Stimulated activated CD4-positive, alpha-beta T cell treated with anti-CD3 and anti-CD28 coated beads, Interleukin-4, amount 100 ng/mL, for 48 hours (primary cell): ENCODE measurements at places on chromosomes 12 and 14.

DNA sequence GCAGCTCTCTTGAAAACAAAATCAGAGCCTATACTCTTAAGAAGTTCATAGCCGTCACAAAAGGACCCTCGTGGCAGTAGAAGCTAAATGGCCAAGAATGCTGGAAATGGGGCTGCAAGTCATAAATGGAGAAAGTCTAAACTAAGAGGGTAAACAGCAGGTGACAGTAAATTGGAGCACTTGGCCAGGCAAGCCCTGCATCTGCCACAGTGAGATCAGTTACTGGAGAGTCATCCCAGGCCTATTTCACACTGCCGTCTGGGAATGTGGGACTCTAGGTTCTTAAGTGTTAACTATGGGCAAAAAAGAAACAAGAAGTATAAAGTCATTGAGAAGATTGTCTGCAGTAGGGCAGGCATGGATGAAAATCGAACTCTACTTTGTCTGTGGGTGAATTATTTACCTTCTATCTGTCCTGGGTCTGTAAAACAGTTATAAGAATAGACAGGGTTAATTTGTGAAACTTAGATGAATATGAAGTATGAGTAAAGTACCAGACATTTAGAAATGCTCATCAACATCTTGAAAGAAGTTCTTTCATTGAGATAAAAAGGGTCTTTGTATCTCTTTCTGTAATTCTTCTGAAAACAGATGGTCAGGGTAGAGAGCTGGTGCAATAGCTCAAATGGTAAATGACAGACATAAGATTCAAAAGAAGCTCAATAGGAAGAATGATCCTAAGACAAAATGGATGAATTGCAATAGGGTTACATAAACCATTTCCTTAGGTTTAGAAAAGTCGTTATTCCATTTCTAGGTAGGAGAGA lies 792.5 kb downstream of the DIO2 start:
- no peak for DNase-seq

DNA sequence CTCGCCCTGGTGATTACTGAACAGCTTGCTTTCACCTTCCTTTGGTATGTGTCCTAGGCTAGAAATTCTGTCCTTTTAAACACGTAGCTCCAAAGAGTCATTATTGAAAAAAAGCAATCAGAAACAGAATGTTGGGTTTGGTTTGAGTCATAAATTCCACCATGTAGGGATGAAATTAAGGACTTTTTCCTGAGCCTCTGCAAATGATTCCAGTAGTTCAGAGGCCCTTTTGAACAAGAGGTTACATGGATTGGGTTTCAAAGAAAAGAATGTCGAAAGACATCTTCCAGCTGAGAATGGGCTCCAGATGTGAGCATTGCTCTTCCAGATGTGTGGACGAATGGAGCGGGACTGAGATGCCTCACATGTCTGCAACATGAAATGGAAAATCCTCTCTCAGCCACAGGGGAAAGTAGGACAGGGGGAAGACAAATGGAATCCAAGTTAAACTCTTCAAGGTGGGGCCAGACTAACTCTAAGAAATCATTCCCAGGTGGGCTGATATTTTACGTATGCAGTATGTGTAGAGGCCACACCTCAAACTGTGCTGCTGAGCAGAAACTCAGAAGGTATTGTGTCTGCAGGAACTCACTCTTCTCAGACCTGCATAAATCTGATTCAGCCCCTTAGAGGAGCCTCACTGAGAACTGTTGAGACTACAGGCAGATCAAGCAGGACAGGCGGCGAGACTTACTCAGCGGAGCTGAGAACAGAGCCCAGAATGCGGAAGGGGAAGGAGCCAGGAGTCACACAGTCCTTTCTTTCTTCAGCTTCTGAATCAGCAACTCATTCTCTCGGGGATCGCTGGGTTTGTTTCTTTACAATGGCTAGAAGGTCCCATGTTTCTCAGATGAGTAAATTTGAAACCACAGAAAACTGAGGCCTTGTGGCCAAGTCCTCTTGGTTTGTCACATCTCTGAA lies 23.3 kb upstream of the EMP1 start:
- peak; percentile 11 for DNase-seq

DNA sequence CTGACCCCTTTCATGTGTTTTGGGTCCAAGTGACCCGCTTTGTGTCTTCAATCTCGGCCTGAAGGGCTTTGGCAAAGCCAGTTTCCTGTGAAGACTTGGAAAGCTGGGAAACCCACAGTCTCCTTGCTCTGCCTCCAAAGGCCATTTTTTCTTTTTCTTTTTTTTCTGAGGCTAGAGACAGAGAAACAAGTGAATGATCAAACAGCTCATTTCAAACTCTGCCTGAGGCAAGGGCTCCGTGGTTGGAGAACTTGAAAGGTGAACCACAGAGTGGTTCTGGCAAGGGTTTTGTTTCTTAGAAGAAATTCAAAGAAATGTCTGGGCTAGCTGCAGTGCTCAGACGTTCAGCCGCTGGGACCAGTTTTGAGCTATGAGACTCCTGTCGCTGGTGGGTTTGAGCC lies 62.7 kb downstream of the ERH start:
- no peak for DNase-seq

DNA sequence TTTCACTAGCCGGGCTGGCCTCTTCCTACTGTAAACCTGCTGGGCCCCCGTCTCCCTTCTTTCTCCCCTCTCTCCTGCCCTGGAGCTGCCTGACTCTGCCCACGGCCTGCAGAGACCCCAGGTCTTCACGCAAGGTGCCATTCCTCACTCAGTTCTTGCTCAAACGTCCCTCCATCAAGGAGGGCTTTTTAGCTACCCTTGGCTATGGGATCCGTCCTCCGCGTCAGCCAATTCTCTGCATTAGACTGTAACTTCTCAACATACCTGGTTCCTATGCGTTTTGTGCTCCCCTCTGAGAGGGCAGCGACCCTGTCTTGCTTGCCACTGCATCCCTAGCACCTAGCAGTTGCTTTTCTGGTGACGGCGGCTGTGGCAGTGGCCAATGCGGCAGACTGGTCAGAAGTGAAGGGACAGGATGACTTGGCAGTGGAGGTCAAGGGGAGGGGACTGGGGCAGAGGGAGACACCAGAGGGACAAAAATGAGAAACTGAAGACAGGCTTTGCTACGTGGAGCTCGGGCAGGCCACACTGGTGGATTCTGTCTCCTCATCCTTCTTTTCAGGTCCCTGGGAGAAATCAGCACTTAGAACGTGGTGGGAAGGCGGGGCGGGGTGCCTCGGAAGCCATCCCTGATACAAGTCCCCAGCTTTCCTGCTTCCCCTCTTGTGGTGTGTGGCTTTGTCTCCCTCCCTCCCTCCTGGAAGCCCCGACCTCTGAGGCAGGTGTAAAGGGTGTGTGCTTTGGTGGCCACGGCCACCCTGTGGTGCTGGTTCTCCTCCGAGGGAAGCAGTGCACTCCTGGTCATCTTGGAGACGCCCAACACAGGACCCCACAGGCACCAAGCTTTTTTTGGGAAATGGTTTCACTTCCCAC lies 1.8 kb downstream of the B3GNT4 start:
- no peak for DNase-seq

- no peak for DNase-seq
These were observed 10.8 kb downstream of the TMEM52B start for GRCh38 chr12:10189653-10190052.

GRCh38 chr14:90191154-90191553 lies 65.2 kb upstream of the PSMC1 start:
- no peak for DNase-seq

DNA sequence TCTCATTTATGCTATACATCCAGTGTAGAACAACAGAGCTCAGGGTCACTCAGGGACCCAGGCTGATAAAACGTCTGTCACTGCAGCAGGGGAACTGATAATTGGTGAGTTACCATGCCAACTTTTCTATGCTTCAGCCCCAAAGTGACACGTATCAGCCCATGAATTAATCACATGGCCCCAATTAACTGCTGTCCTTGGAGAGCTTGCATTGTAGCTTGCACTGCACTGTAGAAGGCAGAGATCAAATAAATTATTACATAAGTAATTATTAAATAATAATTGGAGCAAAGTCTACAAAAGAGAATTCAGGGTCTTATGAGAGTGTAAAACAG lies 144.6 kb downstream of the SUDS3 start:
- DNase-seq: no peak

- DNase-seq: no peak
These were observed 97.6 kb upstream of the SLC38A2 start for GRCh38 chr12:46470036-46470627.

GRCh38 chr14:94050231-94050880 lies 24.2 kb downstream of the OTUB2 start:
- DNase-seq: no peak
